ENCODE measurements at places on chromosomes 16 and 17.

GRCh38 chr17:14845591-14846281, 419.4 kb downstream of the PMP22 start:
- no peak for DNase-seq

GRCh38 chr17:40323391-40324381, 14.7 kb downstream of the RARA start:
- DNase-seq: peak; percentile 93

DNA sequence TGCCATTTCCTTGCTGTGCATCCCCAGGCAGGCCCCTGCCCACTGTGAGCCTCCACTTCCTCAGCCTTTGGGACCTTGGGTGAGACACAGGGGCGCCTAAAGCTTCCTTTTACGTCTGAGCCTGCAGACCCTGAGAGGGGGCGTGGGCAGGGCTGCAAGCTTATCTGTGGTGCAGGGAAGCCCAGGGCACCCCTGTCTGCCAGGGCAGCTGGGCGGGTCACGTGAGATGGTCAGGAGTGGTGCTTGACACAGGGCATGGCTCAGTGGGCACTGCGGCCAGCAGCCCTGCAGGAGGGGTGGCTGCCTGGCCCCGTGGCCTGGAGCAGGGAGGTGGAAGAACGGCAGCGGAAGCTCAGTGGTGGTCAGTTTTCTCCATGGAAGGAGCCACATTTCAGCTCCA, 54.8 kb upstream of the ZC3H18 start:
- no peak for DNase-seq

DNA sequence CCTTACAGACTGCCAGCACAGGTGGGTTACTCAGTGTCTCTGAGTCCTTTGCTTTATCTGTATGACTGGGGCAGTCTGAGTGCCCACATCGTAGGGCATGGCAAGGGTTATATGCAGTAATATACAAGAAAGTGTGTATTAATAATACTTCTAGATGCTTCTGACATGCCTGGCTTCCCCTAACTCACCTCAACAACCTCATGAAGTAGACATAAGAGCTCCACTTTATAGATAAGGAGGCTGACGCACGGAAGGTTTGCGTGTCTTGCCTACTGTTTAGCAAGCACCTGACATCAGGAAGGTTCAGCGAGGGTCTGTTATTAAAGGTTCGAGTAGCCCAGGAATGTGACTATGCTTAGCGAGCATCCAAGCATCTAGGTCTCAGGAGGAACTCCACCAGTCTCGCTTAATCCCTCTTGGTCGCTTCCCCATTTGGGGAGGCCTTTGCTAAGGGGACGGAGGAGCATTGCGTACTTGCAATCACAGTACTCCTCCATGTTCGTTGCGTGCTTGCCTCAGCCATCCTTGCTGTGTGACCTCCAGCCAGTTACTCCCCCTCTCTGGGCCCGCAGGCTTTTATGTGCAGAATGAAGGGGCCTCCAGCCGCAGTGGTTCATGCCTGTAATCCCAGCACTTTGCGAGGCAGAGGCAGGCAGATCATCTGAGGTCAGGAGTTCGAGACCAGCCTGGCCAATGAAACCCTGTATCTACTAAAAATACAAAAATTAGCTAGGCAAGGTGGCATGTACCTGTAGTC, 1.6 kb downstream of the KCNG4 start:
- DNase-seq: no peak

DNA sequence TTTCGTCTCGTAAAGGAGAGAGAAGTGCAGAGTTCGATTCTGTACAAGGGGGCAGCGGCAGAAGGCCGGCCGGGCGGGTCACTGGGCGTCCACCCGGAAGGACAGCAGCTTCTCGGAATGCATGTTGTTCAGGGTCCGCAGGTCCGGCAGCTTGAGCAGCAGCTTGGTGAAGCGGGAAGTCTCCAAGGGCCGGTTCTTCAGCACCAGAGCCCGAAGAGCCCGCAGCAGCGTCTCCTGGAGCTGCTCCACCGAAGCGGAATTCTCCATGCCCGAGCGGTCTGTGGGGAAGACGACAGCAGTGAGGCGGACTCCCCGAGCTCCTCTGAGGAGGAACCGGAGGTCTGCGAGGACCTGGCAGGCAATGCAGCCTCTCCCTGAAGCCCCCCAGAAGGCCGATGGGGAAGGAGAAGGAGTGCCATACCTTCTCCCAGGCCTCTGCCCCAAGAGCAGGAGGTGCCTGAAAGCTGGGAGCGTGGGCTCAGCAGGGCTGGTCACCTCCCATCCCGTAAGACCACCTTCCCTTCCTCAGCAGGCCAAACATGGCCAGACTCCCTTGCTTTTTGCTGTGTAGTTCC, 7.3 kb downstream of the NR1D1 start:
- DNase-seq: no peak

GRCh38 chr16:50635505-50636392, 45.4 kb downstream of the SNX20 start:
- peak; percentile 16 for DNase-seq

DNA sequence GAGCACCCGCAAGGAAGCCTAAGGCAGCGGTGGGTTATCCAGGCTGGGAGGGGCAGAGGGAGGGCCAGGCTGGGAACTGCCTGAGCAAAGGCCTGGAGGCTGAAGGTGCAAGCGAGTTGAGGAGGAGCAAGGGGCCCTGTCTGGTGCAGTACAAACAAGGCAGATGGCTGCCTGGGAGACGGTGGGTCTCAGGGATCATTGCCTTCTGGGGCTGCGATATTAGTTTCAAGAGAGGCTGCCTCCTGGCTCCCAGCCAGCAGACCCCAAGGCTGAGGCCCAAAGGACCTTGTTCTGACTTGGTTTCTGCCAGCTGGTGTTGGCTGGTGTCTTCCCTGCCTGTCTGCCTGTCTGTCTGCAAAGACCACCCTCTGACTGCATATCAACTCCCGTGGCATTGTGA, 154.0 kb downstream of the IRF8 start:
- no peak for DNase-seq

GRCh38 chr17:27991462-27991993, 50.9 kb upstream of the NLK start:
- DNase-seq: no peak

- DNase-seq: no peak
Measured at GRCh38 chr16:81453091-81453728, 8.6 kb downstream of the CMIP start.

GRCh38 chr16:57688487-57688986, 6.1 kb upstream of the DRC7 start:
- DNase-seq: no peak

- DNase-seq: no peak
Measured at GRCh38 chr16:72094266-72094610, 591 bp downstream of the DHX38 start.
